Hematopoietic multipotent progenitor cell treated with erythropoietin and hydrocortisone succinate and interleukin-3 and kit ligand, for 15 days (in vitro differentiated cells): ENCODE measurements at places on chromosomes 2 and 18.
A peak's percentile ranks its signal among the peaks of the same experiment; 100 is the strongest.

GRCh38 chr2:136135921-136136906 is 18.3 kb upstream of the CXCR4 start:
- DNase-seq, result no peak

GRCh38 chr2:64222351-64222750 is 78.1 kb upstream of the PELI1 start:
- DNase-seq, result no peak

- DNase-seq, result no peak
Measured at GRCh38 chr2:175606010-175606841, 395.8 kb downstream of the LNPK start.

GRCh38 chr2:179538406-179539123 is 273.9 kb upstream of the SESTD1 start:
- DNase-seq, result no peak

GRCh38 chr2:97952357-97952756 is 43.4 kb downstream of the TMEM131 start:
- DNase-seq, result no peak

- no peak for DNase-seq
Measured at GRCh38 chr2:219002395-219003266, 9.4 kb upstream of the CRYBA2 start.

DNA sequence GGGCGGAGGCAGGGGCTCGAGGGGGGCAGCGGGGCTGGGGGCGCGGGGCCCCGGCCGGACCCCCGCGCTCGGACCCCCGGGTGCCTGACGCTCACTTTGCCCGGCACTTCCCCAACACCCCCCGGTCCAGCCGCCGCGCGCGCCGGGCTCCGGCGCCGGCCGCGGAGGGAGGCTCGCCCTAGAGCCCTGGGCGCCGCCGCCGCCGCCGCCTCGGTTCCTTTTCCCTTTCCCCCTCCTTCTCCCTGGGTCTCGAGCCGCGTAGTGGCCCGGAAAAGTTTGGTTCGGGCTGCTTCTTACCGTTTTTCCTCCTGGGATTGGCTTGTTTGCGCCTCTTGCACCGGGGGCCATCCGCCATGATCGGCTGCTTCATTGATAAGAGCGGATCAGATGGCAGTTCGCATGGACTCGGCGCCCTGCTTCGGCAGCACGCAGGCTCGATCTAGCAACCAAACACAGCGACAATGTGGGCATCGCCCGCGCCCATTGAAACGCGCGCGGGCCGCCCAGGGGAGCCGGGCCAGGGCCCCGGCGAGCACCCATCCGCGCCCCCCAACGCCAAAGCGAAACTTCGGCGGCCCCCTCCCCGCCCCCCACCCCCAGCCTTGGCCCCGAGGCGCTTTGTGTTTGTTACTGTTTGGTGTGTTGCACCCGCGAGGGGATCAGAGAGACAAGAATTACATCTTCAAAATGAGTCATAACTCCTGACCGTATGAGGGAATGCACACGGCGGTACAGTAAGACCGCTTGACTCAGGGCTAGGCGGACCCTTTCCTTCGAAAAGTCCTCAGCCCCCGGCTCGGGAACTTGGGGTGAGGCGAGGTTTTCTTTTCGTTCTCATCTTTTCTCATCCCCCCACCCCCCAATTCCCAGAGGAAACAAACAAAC is 2.7 kb downstream of the ZEB2 start:
- DNase-seq, result peak; percentile 76
